ENCODE measurements at places on chromosomes 12 and 14.
A peak's percentile ranks its signal among the peaks of the same experiment; 100 is the strongest.

DNA sequence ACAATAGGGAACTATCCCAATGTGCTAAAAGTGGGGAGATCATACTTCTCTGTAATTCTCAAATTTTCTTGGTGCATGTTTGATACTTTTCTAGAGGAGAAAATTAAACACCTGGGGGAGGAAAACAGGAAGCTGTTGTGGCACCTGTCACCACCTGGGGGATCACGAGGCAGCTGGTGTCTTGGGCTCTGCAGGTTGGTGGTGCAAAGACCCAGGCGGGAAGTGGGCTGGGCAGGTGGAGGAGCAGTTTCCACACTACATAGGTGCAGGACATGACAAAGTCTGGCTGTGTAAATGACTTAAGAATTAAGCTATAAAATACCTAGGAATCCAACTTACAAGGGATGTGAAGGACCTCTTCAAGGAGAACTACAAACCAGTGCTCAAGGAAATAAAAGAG, 23.2 kb downstream of the PEX5 start:
- DNase-seq, result no peak

DNA sequence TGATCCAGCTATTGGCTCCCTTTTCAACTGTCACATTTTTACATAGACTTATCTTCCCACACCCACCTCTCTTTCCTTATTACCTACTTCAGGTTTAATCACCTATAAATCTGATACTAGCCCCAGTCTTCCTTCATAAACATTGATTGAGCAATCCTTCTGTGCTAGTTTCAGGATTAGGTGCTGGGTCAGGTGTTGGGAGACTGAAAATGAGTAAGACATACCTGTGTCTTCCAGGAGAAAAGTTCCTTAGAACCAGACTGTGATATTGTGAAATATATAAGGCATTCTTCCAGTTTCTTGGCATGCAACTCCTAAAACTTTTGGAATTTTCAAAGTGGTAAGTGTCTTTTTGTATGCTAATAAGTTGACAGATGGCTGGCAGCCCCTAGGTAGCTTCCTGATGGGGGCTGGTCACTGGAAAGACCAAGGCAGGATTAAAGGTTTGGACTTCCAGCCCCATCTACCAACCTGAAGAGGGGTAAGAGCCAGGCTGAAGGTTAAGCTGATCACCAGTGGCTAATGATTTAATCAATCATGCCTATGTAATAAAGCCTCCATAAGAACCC, 4.6 kb downstream of the ANO6 start:
- no peak for DNase-seq

- no peak for DNase-seq
Observed at GRCh38 chr14:105484069-105484996, 2.4 kb upstream of the CRIP1 start.

- DNase-seq, result no peak
Observed at GRCh38 chr12:12446786-12447185, 89.9 kb downstream of the BORCS5 start.

GRCh38 chr12:111444314-111444924, 38.7 kb downstream of the SH2B3 start:
- no peak for DNase-seq

- DNase-seq, result no peak
Observed at GRCh38 chr12:4288296-4289131, 15.0 kb downstream of the CCND2 start.

GRCh38 chr12:27673101-27673718, 23.0 kb upstream of the REP15 start:
- no peak for DNase-seq

- DNase-seq, result no peak
Observed at GRCh38 chr14:92014040-92014439, 25.8 kb downstream of the TRIP11 start.

GRCh38 chr14:74368441-74368840, 20.2 kb downstream of the VRTN start:
- no peak for DNase-seq

GRCh38 chr14:102625564-102626296, 33.3 kb downstream of the RCOR1 start:
- no peak for DNase-seq

DNA sequence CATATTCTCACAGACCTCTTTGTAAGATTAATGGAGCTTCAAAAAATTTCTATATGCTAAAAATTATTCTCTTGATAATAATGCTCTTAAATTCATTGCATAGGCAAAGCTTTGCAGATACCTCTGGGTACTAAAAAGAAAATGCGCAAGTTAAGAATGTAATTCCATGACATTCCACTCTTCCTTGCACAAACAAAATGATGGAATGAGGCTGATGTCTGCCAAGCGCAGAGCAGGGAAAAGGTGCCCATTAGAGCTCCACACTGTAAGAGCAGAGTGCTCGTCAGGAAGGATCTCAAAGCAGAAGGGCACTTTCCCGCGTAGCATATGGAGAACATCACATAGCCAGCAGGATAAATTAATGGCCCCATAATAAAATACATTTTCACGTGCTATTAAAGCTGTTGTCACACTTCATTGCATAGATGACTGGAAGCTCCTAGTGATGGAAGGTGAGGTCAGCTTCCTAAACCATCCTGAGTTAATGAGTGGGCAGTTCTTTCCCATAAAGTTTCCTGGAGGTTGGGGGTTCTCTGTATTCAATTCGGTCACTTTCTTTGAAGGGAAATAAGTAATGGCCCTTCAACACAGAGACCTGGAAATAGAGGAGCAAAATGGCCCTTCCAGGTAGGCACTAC, 1058.9 kb downstream of the GALC start:
- DNase-seq, result no peak

GRCh38 chr12:124744659-124745464, 118.8 kb downstream of the SCARB1 start:
- no peak for DNase-seq

GRCh38 chr12:48000878-48001504, 3.3 kb downstream of the COL2A1 start:
- DNase-seq, result no peak

GRCh38 chr12:49086116-49086515, 8.5 kb downstream of the DHH start:
- no peak for DNase-seq

DNA sequence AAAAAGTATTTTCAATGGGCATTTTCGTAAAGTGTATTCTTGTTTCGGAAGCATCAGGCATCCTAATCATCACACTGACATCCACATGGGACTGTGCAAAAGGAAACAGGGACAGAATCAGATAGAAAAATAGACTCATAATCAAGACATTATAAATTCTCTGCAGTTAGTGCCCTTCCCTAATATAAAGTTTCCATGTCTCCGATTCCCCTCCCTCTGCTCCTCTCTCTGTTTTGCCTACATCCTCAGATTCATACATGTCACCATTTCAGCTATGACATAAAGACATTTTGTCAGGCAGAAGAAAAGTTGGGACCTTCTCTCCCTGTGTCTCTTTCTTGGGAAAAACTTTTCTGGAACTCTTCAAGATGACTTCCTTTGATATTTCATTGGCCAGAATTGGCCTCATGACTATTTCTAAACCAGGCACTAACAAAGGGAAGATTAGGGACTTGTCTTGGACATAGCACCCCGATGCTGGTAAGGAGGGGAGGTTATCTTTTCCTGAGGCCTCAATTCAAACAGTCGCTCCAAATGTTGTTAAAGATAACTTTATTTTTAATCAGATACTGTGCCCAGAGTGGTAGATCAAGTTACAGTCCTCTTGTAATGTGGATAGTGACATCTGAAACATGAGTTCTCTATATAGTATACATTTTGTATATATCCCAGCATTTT, 212.1 kb upstream of the BTG1 start:
- DNase-seq, result no peak

DNA sequence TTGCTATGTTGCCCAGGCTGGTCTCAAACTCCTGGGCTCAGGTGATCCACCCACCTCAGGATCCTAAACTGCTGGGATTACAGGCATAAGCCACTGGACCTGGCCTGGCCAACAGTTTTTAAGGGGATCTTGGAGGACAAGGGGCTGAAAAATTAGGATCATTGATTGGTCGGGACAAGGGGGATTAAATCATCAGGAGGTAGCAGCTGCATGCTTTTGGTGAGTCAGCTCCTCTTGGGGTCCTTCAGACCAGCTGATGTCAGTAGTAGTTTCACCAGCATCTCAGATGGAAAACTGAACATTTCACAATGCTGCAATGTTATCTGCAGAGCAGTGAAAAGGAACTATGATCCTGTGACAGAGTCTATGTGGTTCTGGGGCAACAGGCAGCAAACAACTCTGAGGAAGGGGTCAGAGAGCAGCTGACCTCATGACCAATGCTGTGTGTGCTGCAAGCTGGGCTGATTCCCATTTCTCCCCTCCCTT, 6.3 kb downstream of the LRRC74A start:
- DNase-seq, result no peak

DNA sequence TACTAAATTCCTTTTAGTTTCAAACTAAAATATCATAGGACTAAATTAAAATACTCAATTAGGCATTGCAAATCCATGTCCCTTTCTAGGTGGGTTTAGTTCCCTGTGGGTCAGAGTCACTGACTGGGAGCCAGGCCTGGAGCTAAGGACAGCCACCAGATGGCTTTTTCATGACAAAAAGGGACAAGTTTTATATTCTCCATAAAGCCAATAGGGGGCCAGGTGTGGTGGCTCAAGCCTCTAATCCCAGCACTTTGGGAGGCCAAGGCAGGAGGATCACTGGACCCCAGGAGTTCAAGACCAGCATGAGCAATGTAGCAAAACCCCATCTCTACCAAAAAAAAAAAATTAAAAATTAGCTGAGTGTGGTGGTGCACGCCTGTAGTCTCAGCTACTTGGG, 35.4 kb upstream of the EIF5 start:
- no peak for DNase-seq

- DNase-seq, result peak; percentile 13
Observed at GRCh38 chr12:1811281-1811947, 9.0 kb upstream of the LRTM2 start.

DNA sequence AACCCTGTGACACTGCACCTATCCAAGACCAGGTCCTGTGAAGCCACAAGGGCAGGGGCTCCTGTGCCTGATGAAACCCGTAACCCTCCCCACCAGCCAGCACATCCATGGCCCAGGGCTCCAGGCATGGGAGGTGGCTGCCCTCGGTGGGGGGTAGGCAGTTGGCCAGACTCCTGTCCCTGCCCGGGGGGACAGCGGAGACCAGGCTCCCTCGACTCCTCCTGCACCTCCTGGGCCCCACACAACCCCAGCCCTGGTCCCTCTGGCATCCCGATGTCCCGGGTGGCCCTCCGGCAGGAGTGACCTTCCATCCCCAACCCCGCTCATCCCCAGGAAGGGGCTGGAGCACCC, 11.4 kb downstream of the AKT1 start:
- no peak for DNase-seq

DNA sequence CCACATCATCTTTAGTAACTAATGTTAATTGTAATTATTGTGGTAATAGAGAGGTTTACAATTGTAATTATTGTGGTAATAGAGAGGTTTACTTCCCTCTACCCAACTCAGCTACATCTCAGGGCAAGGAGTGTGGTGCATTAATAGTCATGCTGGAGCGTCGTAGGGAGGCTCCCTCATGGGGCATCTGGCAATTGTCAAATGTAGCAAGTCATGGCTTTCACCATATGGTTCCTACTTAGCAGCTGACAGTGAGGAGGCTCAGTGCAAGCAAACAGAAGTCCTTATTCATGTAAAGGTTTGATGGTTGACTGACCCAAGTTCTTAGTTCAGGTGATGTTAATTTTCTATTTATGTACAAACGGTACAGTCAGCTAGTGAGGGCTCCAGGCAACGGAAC, 1012.0 kb downstream of the FLRT2 start:
- no peak for DNase-seq

GRCh38 chr12:52636592-52637258, 15.3 kb downstream of the KRT2 start:
- no peak for DNase-seq

DNA sequence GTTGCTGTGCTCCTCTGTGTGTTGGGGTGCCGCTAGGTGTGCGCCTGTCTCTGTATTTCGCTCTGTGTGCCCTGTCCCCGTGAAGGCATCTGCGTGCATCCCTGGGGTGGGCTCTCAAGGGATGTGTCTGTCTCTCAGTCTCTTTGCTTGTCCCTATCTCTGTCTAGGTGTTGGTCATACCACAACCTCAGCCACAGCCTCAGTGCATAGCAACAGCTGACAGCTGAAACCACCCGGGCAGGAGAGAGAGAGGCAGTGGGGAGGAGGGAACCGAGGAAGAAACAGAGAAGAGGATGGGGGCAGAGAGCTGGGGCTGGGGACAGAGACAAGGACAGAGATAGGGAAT, 953 bp upstream of the NXPH4 start:
- no peak for DNase-seq

- DNase-seq, result no peak
Observed at GRCh38 chr12:3496957-3497356, 6.0 kb downstream of the PRMT8 start.

- no peak for DNase-seq
Observed at GRCh38 chr12:97681612-97682504, 219.3 kb downstream of the RMST start.

GRCh38 chr14:33631441-33631840, 319.4 kb downstream of the EGLN3 start:
- DNase-seq, result no peak

- DNase-seq, result no peak
Observed at GRCh38 chr12:82635263-82635662, 51.4 kb upstream of the TMTC2 start.

- no peak for DNase-seq
Observed at GRCh38 chr14:105476097-105476830, 1.6 kb downstream of the CRIP2 start.

- DNase-seq, result no peak
Observed at GRCh38 chr12:55789171-55789570, 28.4 kb downstream of the SARNP start.
